ENCODE measurements at places on chromosomes 7 and 10.

GRCh38 chr7:47622946-47623640 lies 41.2 kb upstream of the TNS3 start:
- no peak for DNase-seq

DNA sequence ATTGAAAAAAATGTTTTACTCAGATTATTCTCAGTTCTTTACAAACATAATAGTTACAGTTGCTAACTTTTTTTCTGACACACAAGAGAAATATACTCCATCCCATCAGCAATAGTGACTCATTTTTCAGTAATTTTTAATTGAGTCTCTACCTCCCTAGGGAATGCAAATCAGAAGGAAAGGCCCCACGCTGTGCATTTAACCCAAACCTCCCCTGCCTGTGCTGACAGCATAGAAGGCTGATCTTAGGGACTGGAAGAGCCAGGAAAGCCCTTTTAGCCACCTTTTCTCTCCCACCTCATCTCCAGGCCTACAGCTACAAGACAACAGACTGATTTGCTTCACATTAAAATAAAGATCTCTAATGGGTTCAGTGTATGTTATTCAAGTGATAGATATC lies 24.7 kb upstream of the PIK3CG start:
- DNase-seq: no peak

DNA sequence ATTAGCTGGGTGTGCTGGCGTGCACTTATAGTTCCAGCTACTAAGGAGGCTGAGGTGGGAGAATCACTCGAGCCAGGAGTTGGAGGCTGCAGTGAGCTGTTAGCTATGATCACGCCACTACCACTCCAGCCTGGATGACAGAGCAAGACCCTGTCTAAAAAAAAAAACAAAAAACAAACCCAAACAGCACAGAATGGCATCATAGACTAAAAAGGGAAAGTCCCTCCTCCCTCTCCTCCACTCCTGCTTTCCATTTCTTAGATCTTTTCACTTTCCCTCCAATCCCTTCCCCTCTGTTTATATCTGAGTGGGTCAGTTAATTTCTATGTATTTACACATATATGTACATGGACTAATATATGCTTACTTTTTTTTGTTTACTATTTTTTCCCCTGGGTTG lies 10.4 kb upstream of the PIP4K2A start:
- DNase-seq: no peak

GRCh38 chr7:139329119-139329518 lies 12.0 kb upstream of the FMC1 start:
- DNase-seq: no peak

DNA sequence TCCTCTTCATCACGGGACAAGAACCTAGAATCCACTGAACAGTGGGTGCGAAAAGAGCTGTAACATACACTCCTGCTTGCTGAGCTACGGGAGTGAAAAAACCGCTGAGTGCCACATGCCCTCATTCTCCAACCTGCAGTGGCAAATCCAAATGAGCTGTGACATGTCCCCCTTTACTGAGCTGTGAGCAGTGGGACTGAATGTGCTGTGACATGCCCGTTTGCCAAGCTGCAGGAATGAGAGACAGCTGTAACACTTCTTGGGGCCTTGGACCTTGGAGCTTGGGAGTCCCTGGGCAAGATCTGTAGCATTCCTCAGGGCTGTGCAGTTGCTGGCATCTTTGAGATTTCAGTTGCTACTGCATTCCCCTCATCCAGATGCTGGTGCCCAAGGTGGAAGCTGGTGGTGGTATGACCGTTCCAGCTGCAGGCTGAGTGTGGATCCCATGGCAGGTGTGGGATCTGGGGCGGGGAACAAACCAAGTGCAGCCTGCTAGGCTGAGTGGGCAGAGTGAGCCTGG lies 85.0 kb downstream of the TMEM106B start:
- no peak for DNase-seq
